CD4-positive, alpha-beta T cell treated with Interleukin-6 for 4 hours (primary cell): ENCODE measurements at places on chromosomes 2 and 18.

GRCh38 chr2:120869730-120870466 is 134.2 kb downstream of the GLI2 start:
- no peak for DNase-seq

DNA sequence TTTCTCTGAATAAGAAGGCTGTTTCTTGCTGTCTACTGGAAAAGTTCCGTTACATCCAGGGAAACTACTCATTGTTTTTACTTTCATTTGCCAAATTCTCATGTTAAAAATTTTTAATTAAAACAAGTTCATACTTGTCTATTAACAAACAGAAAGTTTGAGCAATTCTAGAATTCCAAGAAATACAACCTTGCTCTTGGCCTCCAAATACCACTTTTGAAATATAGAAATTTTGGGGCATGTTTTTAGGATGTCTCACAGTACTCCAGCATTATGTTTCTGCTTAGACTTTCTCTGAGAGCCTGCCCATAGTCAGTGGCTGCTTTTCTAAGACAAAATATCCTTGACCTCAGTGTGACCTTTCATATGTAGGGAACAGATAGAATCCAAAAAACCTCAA is 228.7 kb upstream of the RND3 start:
- DNase-seq = no peak

GRCh38 chr2:101113441-101114267 is 37.5 kb downstream of the TBC1D8 start:
- DNase-seq = no peak

DNA sequence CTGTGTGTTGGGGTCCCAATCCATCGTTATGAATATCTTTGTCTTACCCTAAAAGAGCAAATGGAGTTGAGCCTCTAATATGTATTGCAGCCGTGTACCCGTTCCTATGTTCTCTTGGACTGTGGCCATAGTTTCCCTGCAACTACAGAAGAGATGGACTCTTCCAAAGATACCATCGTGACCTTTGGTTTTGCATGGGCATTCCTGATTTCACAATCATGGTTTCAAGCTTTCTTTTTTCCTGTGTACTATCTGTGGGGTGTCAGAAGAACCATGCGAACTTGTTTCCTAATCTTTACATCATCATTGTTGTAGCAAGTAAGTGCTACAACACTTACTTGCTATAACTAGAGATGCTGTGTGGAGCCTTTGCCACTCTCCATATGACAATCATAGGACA is 1295.7 kb downstream of the DPP10 start:
- no peak for DNase-seq

GRCh38 chr2:58428096-58429013 is 187.2 kb upstream of the FANCL start:
- no peak for DNase-seq

- DNase-seq = no peak
Measured at GRCh38 chr2:75570948-75571729, 10.4 kb upstream of the EVA1A start.

- no peak for DNase-seq
Measured at GRCh38 chr2:31212659-31213600, 4.4 kb downstream of the CAPN14 start.

DNA sequence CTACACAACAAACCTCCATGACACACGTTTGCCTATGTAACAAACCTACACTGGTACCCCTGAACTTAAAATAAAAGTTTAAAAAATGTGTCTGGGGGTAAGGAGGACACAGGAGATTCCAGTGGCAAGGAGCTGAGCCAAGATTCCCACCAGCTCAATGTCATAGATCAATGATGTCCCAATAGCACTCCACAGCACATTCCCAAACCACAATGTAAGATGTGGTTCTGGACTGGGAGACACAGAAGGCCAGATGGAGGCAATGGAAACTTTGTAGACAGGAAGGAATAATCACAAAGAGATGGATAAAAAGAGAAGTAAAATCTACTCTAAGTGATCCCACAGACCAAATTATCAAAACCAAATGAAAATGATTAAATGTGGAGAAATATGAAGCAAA is 312.4 kb upstream of the SOX11 start:
- DNase-seq = no peak

DNA sequence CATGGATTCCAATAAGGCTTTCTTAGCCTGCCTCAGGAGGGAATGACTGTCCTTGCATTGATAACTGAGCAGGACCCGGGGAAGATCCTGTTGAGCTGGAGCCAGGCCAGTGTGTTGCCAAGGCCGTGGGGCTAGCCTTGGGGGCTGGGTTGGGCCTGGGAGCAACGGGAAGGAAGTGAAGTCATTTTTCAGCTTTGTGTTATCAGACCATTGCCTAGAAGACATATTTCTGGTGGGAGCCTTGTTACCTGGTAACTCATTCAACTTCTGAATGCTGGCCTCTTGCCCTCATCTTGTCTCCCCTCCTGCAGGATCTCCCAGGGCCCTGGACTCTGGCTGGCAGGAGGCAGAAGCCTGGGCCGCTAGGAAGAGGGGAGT is 92.7 kb upstream of the MGAT5 start:
- no peak for DNase-seq

DNA sequence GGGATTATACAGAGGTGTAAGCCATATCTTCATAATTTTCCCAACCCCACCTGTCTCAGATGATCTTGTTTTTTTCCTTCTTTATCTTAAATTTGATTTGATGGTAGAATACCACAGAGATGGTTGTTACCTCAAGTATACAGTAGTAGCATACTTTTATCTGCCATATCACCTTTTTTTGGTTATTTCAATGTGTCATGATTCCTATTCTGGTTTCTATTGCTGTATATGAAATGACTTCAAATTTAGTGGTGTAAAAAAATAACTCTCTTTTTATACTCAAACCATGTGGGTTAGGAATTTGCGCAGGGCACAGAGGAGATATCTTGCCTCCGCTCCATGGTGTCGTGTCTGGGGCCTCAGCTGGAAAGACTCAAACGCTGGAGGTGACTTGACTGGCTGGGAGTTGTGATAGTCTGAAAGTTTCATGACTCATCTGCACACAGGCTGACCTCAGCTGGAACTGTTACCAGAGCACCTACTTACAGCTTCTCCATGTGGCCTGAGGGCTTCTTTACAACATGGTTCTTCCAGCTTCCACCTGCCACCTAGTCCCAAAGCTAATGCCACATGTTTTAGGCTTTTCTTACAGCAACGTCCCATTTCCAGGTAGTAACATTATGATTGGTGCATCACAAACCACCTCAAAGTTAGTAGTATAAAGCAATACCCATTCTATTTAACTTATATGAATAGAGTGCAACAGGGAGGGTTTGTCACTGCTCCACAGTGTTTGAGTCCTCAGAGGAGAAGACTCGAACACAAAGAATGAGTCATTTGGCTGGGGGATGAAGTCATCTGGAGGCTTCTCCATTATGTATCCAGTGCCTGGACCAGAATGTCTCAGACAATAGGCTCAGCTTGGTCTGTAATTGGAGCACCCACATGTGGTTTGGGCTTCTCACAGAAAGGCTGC is 82.3 kb upstream of the XPO1 start:
- DNase-seq = no peak

DNA sequence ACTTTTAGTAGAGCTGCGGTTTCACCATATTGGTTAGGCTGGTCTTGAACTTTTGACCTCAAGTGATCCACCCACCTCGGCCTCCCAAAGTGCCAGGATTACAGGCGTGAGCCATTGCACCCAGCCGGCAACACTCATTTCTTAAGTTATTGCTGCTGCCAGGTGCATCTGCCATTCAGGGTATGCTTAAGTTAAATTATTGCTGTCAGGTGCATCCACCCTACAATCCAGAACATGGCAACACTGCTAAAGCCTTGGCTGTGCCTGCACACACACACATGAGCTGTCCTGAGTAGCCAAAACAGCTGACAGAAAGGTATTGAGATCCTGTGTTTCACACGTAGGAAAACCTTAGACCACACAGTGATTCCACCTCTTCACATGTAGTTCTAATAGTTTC is 148.2 kb downstream of the FAM161A start:
- no peak for DNase-seq

GRCh38 chr2:202090530-202090929 is 17.5 kb downstream of the KIAA2012 start:
- DNase-seq = no peak

GRCh38 chr2:151491496-151491895 is 81.8 kb downstream of the RIF1 start:
- no peak for DNase-seq

DNA sequence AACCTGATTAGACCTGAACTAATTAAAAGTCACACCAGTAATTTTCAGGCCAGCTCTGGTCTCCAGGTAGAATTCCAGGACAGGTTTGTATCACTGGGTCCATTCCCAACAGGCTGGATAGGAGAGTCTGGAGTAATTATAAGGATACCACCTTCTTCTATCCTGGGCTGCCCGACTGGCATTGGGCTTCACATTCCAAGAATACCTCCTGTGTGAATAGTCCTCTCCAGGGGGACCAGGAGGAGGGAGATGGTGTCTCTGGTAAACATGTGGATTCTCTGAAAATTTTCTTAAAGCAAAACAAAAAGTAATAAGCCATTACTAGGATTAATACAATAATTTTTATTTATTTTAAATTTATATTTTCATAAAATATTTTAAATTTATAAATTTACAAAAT is 17.3 kb downstream of the DUSP11 start:
- DNase-seq = no peak

DNA sequence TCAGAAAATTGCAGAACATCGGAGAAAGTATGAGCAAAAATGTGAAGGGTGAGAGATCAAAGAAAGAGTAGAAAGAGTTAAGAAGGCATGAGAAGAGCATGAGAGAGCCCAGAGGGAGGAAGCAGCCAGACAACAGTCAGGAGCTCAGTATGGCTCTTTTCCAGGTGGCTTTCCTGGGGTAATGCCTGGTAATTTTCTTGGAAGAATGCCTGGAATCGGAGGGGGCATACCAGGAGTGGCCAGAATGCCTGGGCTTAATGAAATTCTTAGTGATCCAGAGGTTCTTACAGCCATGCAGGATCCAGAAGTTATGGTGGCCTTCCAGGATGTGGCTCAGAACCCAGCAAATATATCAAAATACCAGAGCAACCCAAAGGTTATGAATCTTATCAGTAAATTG is 271.8 kb upstream of the TFPI start:
- no peak for DNase-seq

- no peak for DNase-seq
Measured at GRCh38 chr2:206823178-206823577, 57.8 kb downstream of the FASTKD2 start.

DNA sequence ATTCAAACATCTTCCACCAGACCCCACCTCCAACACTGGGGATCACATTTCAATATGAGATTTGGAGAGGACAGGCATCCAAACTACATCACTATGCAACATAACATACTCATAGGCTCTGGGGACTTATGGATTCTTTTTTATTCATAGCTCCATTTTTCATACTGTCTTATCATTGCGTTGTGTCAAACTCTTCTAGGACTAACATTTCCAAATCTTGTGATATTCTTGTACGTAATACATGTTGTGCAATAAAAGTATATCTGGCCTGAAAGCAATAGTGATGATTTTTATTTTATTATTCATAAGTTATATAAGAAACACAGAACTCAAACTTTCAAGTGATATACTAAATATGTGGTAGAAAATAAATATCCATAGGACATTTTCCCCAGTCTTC is 60.6 kb upstream of the ACTR3 start:
- DNase-seq = no peak

DNA sequence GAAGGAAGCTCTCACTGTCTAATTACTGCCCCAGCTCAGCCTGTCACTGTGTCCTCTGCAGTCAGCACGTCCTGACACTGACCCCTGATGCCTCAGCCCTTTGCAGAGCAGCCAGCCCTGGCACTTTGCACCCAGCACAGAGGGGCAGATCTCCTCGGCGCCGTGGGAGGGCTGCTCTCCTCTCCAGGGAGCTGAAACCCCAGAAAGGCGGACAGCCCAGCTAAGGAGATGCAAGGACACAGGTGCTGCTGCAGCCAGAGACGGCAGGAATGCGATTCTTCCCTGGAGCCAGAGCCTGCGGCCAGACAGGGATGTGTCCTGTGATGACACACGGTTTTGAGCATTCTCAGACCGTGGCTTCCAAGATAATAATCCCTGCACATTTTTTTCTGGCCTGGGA is 34.5 kb upstream of the SIX3 start:
- no peak for DNase-seq

DNA sequence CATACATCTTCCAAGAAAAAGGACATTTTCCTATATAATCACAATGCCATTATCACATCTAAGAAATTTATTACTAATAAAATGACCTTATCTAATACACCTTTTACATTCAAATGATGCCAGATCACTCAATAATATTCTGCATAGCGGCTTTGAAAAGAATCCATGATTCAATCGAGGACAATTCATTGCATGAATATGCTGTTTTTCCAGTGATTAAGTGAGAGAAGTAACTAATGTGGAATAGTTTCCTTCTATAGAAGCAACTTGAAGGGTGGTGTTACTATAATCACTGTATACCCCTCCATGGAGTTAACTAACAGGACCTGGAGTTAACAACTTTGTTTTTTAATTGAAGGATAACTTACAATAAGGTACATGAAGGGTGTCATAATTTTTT is 9.1 kb downstream of the PLEK start:
- DNase-seq = no peak

- DNase-seq = no peak
Measured at GRCh38 chr2:239222706-239223309, 178.0 kb downstream of the HDAC4 start.

- no peak for DNase-seq
Measured at GRCh38 chr2:170571612-170572011, 143.5 kb upstream of the SP5 start.

DNA sequence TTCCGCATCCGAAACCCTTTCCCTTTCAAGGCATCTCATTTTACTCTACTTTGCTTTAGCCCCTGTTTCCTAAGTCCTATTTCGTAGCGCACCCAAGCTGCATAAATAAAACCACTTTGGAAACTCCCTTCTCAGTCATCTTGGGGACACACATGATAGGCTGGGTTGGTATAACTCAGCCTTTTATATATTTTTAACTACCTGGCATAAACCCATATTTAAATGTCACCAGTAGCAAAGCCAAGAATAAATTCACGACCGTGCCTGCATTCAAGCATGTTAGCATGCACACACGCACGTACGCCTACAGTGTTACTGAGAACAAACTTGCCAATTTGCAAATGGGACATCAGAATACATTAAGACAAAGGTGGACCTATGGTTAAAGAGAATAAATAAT is 564.7 kb upstream of the PIK3C3 start:
- DNase-seq = no peak
